Skin of body (tissue), 3 donors: ENCODE measurements at places on chromosomes 1 and 21. TPM values are rescaled to one million over a fixed set of nuclear protein-coding genes. Genes with fewer than 3 reads are reported as not detected.

- DNase-seq: no peak
Observed at GRCh38 chr1:157941939-157942338, 51.5 kb upstream of the KIRREL1 start.

DNA sequence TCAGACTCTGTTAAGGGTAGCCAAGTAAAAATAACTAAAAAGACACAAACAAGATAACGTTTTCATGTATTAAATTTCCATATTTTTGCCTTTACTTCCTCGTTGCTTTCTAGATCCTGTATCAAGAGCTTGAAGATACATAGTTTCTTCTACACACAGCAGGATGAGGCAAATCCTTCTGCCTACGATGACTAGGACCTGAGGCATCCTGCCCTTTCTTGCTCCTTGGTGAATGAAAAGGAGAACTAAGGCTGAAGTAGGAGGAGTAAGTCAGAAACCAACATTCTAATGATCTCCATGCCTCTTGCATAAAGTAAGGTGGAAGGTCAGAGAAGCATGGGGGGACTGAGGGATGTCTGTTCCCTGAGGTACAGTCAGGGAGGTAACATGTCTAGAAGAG lies 102.6 kb downstream of the GPATCH2 start:
- no peak for DNase-seq

DNA sequence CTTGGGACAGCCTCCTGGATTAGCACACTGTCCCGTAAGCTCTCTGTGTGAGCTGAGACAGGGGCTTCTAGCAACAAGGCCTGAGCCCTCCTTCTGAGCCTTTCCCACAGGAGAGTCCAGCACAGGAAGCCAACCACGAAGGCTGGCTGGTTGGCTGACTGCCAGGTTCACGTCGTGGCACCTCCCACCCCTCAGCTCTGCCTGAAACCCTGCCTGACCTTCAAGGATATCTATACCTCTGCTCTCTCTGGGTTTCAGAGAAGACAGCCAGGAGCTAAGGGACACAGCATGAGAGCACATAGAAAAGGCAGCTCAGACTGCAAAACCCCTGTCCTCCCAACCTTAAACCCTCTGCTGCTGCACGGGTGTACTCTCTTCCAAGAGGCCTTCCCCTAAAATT lies 13.9 kb downstream of the DLGAP3 start:
- DNase-seq: no peak

DNA sequence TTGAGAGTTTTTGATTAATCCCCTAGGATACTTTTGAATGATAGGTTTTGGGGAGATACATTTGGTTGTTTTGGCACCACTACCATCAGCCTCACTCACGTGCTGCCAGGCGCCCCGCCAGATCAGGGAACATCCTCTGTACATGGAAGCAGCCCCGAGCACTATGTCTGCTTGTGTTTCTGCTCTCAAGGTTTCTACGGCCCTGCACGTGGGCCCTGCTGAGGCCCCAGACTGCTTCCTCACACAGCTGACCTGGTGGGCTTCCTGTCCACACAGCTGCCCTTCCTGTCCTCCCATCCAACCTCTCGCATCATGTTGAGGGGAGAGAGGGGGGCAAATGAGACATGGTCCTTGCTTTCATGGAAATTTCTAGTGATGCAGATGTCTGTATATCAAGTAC lies 20.0 kb downstream of the ADARB1 start:
- DNase-seq: no peak

DNA sequence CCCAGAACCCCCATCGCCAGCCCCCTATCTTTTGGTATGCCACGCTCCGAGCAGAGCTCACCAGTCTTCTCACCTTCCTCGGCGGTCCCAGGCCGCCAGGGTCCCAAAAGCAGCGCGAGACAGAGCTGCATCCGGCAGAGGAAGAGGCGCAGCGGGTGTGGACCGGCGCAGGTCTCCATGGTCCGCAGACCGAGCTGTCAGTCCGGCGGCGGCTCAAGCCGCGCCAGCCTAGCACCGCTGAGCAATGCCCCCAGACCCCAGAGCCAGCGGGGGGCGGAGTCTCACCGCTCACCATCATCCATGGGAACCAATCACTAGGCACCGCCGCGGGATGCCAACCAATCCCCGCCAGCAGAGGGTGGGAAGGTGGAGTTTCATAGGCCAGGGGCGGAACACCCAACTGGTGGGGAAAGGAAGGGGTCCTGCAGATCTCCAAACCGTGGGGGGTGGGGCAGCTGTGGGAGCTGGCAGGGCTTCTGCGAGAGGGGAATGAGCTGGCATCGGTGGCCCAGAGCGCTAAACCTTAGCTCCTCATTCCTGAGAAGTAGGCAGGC lies at the start of gene EPHA10:
Gene EPHA10 (minus strand): TSS at position 233 of the 554 bp plus-strand sequence. CDS start 54 bp downstream, at position 179.
- no peak for DNase-seq

- no peak for DNase-seq
Observed at GRCh38 chr1:211900441-211900840, 69.9 kb upstream of the LPGAT1 start.

DNA sequence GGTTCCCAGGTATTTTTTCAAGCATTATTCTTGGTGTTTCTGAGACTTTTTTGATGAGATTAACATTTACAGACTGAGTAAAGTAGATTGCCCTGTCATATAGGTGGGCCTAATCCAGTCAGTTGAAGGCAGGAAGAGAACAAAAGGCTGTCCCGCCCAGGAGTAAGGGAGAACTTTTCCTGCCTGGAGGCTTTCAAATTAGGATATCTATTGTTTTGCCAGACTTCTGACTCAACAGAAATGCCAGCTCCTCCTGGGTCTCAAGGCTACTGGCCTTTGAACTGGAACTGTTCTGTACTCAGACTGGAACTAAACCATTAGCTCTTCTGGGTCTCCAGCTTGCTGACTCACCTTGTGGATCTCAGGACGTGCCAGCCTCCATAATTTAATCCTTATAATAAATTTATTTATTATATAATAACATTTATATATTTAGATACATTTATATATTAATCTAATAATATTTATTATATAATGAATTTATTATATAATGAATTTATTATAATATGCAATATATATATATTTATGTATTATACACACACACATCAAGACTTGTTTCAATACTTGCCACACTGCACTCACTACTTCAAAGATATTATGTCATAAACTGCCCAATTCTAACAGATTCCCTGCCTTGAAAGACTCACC lies 510.8 kb upstream of the B3GALT2 start:
- no peak for DNase-seq

DNA sequence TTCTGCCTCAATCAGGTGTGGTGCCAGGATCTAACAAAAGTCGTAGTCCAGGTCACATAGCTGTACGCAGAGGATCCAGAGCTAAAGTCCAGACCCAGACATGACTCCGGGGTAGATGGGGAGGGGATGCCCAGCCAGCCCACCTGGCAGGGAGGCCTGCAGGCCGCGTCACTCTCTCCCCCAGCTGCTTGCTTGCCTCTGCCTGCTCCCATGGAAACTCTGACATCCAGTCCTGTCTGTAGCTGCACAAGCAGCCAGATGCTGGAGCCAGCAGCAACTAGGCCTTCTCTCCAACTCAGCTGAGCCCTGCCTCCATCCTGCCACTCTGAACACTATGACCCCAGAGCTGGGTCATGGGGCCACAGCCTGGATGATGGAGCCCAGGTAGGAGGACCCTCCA lies 8.1 kb downstream of the COL8A2 start:
- DNase-seq: no peak

DNA sequence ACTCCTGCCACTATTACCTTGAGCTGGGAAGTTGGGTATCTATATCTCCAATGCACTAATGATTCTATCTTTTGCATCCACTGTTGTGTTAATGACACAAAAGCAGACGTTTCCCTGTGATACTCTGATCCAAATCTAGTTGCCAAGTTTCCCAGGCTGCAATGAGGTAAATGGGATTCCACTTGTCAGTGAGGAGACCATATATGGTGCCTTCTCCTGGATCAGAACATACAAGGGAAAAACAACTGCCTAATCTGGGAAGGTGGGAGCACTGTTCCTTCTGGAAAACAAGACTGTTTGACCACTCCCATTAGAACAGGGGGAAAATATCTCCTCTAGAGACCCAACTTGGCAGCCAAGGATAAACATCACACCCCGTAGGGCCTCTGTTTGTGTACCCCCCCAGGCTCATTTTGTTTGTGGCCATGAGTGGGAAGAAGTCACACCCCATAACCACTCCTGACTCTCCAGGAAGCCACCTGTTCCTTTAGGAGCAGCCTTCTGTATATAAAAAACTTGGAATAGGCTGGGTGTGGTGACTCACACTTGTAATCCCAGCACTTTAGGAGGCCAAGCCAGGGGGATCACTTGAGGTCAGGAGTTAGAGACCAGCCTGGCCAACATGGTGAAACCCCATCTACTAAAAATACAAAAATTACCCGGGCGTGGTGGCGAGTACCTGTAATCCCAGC lies 28.5 kb upstream of the SLC6A9 start:
- no peak for DNase-seq

DNA sequence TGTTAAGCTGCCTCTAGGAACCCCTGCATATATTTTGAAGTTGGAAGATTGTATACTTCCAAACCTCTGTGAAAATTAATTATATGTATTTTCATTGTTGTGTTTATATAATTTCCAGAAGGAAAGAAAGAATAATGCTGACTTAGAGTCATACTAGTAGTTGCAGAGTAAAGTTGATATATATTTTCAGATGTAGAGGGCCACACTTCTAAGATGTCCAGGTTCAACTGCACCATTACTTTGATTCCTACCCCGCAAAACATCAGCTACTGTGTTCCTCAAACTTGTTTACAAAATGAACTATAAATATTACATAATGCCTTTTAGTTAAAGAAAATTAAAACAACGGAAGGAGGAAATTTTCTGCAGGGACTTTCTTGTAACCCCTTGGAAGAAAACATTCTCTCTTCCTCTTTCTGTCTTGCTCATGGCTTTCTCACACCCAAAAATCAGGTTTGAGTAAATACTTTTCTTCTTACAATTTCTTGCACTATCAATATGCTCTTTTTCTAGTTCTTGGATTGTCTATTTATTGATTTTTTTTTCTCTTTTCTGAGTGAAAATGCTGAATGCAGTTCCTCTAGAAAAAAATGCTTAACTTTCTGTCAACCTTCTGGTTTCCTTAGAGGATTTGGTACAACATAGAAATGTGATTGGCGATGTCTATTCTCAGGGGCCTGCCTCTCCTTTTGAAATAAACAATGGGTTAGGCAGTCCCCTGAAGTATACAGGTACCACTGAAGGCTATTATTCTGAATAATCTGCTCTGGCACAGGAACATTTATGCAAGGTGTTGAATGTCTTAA lies 867.8 kb downstream of the TTLL7 start:
- no peak for DNase-seq

- peak; percentile 70 for DNase-seq
Observed at GRCh38 chr21:26281506-26281905, 110.9 kb upstream of the APP start.

DNA sequence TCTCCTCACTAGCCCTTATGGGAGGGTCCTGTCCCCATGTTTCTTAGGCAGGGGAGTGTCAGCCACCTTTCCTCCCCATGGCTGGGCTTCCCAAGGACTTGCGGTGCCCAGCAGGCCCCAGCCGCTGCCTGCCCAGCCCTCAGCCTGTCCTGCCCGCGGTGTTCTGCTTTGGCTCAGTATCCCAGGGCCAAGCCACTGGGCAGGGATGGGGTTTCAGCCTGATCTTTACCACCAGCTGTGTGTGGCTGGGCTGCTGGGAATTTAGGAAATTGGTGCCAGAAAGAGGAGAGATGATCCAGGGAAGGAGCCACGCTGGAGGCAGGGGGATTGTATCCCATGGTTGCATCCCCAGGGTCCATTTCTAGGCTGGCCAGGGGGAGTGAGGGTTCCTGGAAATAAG lies 6.9 kb upstream of the IGFN1 start:
- no peak for DNase-seq

GRCh38 chr1:107142666-107143065 lies 1.8 kb downstream of the NTNG1 start:
- DNase-seq: no peak

- DNase-seq: no peak
Observed at GRCh38 chr1:186202271-186202764, 172.7 kb downstream of the TPR start.

- DNase-seq: no peak
Observed at GRCh38 chr1:155012776-155013602, 10.4 kb downstream of the ZBTB7B start.

DNA sequence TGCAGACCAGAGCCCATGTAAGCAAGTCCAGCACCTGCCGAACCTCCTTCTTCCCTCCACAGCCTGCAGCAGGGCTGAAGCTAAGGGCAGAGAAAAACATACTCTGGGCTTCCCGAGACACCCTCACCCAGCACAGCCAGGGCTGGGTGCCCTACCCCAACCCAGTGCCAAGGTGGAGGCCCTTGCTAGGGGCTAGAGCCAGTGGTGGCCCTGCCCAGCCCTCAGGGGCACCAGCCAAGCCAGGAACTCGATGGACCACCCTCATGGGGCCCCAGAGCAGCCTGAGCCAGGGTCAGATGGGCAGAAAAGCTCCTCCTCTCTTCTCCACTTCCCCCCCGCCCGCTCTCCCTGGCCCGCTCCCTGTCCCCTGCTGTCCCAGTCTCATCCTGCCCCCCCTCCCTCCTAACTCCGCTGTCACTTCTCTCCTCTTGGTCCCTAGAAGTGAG lies 15.9 kb downstream of the TNFRSF25 start:
- no peak for DNase-seq

DNA sequence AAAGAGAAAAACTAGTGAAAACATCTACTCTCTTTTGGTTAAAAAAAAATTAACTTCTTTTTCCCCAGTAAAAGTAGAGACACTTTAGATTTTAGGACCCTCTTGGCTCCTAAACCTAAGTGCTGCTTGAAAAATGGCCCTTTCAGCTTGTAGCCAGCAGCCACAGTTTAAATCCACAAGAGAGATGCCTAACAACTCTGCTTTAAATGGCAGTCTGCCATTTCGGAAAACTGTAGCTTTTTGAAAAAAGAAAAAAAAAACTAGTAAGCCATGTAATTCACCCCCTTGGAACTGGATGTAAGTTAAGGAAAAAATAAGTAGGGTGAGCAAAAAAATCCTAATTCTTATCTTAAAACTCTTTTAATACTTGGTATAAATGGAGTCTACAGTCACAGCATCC lies 56.0 kb downstream of the LHX9 start:
- no peak for DNase-seq

- no peak for DNase-seq
Observed at GRCh38 chr1:27360159-27361043, 6.4 kb downstream of the MAP3K6 start.

DNA sequence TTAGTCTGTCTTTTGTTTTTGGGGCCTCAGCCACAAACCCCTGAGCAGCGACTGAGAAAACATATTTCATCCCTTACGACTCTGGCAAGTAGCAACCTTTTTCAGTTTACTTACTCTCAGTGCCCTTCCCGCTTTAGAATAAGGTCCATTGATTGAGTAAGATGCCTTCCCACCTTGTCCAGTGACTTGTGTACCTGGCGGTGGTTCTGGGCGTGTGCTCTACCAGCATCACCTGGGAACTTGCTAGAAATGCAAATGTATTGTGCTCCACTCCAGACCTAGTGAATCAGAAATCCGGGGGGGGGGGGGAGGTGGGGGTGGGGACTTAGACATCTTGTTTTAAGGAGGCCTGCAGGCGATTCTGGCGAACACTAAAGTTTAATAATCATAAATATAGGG lies 72.1 kb downstream of the S1PR1 start:
- no peak for DNase-seq

FMO2 gene
- 2.0 TPM for total RNA-seq

DCAF8 gene
- total RNA-seq: 94.4 TPM

NOS1AP gene
- total RNA-seq: 2.1 TPM
